Effector memory CD8-positive, alpha-beta T cell (primary cell): ENCODE measurements at places on chromosomes 1 and 21.

GRCh38 chr1:154717528-154717924, 109.5 kb upstream of the ADAR start:
- no peak overlapping the region for H3K27ac ChIP-seq
- H3K4me1 ChIP-seq: peaks cover 16% of the 10 kb centered on the region
- DNase-seq: no peak
- no peaks in the 10 kb centered on the region for H3K27me3 ChIP-seq
- no peak overlapping the region for H3K4me3 ChIP-seq

GRCh38 chr1:157194731-157195520, 56.7 kb upstream of the ETV3 start:
- no peak overlapping the region for H3K4me3 ChIP-seq

GRCh38 chr1:37186246-37186756, 152.0 kb upstream of the GRIK3 start:
- no peak overlapping the region for H3K4me3 ChIP-seq
- DNase-seq: no peak
- no peaks in the 10 kb centered on the region for H3K4me1 ChIP-seq
- no peak overlapping the region for H3K27ac ChIP-seq
- H3K36me3 ChIP-seq: no peaks in the 10 kb centered on the region
- peaks cover 30% of the 10 kb centered on the region for H3K27me3 ChIP-seq

DNA sequence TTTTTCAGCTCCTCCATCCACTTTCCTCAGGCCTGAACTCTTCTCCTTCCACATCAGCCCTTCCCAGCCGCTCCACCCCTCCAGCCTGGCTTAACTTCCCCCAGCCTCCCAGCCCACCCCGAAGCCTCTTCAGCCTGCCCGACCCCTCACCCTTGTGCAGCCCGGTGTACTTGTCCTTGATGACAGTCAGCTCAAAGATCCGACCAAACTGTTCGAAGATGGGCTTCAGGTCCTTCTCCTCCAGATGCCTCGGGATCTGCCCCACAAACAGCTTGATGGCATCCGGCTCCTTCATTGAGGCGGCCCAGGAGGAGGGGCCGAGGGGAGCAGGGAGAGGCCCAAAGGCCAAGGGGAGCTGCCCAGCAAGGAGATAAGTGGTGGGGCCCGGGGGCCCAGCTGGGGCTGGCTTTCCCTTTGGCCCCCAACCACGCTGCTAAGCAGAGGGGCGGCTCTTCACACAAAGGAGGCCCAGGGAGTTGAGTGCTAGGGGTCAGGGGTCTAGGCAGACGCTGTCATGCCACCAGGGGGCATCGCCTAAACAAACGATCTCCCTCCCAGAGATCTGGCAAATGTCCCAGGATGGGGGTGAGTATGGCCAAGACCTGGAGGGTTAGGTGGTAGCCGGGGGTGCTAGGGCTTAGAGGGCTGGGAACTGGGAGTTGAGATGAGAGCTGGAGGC, 738 bp downstream of the CELF3 start:
- peaks cover 16% of the 10 kb centered on the region for H3K4me1 ChIP-seq
- H3K27me3 ChIP-seq: peaks cover 80% of the 10 kb centered on the region
- H3K4me3 ChIP-seq: peak overlapping the region; percentile 26
- no peaks in the 10 kb centered on the region for H3K36me3 ChIP-seq

DNA sequence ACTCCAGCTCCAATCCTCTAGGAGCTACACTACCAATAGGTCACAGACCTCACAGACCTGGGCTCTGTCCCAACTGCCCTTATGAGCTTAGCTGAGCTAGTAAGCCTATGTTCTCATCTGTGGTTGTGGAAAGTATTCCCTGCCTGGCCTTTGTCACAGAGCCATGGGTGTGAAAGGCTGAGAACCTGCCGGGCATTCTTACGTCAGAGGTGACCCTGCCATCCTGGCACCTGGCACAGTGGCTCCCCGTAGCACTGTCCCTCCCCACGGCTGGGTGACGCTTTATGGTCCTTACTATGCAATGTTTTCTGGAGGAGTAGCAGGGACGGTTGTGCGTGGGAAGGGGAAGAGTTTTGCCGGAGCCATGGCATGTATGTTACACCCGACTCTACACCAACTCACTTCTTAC, 3.5 kb downstream of the TNFRSF1B start:
- H3K27ac ChIP-seq: peak overlapping the region; percentile 99
- H3K4me3 ChIP-seq: peak overlapping the region; percentile 100
- no peaks in the 10 kb centered on the region for H3K27me3 ChIP-seq
- H3K4me1 ChIP-seq: peaks cover 70% of the 10 kb centered on the region

- no peak overlapping the region for H3K4me3 ChIP-seq
- DNase-seq: no peak
- peaks cover 57% of the 10 kb centered on the region for H3K27me3 ChIP-seq
- peaks cover 2% of the 10 kb centered on the region for H3K4me1 ChIP-seq
- H3K36me3 ChIP-seq: no peaks in the 10 kb centered on the region
- no peak overlapping the region for H3K27ac ChIP-seq
Observed at GRCh38 chr1:206892351-206892984, 4.8 kb upstream of the IL24 start.

DNA sequence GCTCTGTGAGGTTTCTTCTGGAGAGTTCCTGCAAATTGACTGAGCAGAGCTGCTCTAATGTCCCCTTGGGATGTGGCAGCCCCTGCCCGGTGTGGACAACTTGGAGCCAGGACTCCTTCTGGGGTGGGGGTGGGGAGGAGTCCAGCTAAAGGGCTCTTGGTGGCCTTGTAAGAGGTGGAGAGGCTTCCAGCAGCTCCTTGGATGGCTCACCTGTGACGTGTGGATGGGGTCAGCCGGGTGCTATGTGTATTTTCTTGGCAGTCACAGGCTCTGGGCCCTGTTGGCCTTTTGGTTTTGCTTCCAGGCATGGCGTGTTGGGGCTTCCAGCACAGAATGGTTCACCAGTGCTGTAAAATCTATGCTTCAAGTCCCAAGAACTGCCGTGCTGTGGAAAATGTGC, 38.2 kb downstream of the TRAPPC10 start:
- peaks cover 72% of the 10 kb centered on the region for H3K36me3 ChIP-seq
- no peak overlapping the region for H3K4me3 ChIP-seq
- DNase-seq: no peak
- no peaks in the 10 kb centered on the region for H3K27me3 ChIP-seq
- H3K27ac ChIP-seq: peak overlapping the region; percentile 93

GRCh38 chr1:169877800-169878491, 15.8 kb downstream of the SCYL3 start:
- H3K36me3 ChIP-seq: peaks cover 56% of the 10 kb centered on the region
- no peak for DNase-seq
- no peak overlapping the region for H3K27ac ChIP-seq
- no peaks in the 10 kb centered on the region for H3K27me3 ChIP-seq

- H3K4me1 ChIP-seq: no peaks in the 10 kb centered on the region
- H3K27ac ChIP-seq: no peak overlapping the region
- DNase-seq: no peak
- no peak overlapping the region for H3K4me3 ChIP-seq
Observed at GRCh38 chr1:62476525-62477219, 39.8 kb downstream of the USP1 start.

- H3K27ac ChIP-seq: no peak overlapping the region
- H3K36me3 ChIP-seq: no peaks in the 10 kb centered on the region
- H3K4me1 ChIP-seq: peaks cover 2% of the 10 kb centered on the region
- DNase-seq: peak; percentile 31
- H3K27me3 ChIP-seq: peaks cover 19% of the 10 kb centered on the region
- no peak overlapping the region for H3K4me3 ChIP-seq
Observed at GRCh38 chr21:45923146-45923545, 58.4 kb upstream of the COL6A1 start.

DNA sequence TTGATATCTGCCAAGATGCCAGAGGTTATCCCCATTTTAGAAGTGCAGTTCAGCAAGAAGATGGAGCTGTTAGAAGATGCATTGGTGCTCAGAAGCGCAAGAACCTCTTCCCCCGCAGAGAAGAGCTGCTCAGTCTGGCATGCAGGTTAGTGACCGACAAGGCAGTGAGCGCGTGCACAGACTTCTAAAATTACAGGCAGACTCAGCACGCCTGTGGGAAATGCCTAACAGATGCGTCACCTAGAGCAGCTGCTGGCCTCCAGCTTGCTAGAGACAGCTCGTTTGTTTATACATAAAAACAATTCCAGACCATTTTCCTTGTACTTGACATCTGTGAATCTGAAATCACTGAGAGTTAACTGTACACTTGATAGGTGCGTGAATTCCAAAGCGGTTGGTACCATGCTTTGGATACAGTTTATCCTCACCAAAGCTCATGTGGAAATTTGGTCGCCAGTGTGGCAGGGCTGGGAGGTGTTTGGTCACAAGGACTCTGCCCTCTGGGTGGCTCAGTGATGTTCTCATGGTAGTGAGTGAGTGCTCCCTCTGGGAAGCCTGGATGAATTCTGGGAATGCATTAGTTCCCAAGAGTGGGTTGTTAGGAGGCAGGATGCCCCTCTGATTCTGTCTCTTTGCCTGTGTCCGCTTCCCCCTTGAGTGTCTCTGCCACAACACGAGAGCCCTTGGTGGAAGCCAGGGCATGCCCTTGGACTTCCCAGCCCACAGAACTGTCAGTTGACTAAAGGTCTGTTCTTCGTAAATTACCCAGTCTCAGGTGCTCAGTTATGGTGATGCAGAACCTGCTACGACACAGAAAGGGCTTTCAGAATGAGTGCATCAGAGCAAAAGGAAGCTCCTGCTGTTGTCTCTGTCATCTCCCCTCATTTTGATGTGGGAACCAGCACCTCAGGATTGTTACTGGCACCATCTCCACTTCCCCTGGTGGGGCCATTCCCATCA, 24.4 kb downstream of the SNAP47 start:
- peaks cover 36% of the 10 kb centered on the region for H3K4me1 ChIP-seq
- no peak overlapping the region for H3K27ac ChIP-seq
- no peak overlapping the region for H3K4me3 ChIP-seq
- DNase-seq: no peak
- H3K27me3 ChIP-seq: no peaks in the 10 kb centered on the region
- peaks cover 23% of the 10 kb centered on the region for H3K36me3 ChIP-seq

- H3K4me3 ChIP-seq: no peak overlapping the region
- H3K27ac ChIP-seq: no peak overlapping the region
- DNase-seq: peak; percentile 20
- no peaks in the 10 kb centered on the region for H3K36me3 ChIP-seq
- no peaks in the 10 kb centered on the region for H3K4me1 ChIP-seq
Observed at GRCh38 chr1:92749024-92749634, 35.8 kb downstream of the EVI5 start.

GRCh38 chr1:54471588-54471987, 65.4 kb upstream of the SSBP3 start:
- H3K36me3 ChIP-seq: peaks cover 5% of the 10 kb centered on the region
- no peak overlapping the region for H3K4me3 ChIP-seq
- peaks cover 27% of the 10 kb centered on the region for H3K4me1 ChIP-seq
- H3K27me3 ChIP-seq: no peaks in the 10 kb centered on the region

GRCh38 chr1:12761781-12762180, 11.8 kb upstream of the PRAMEF12 start:
- no peak for DNase-seq
- H3K27ac ChIP-seq: no peak overlapping the region
- no peak overlapping the region for H3K4me3 ChIP-seq
- H3K27me3 ChIP-seq: peaks cover 35% of the 10 kb centered on the region

GRCh38 chr1:154786804-154787570, 83.1 kb downstream of the KCNN3 start:
- peaks cover 22% of the 10 kb centered on the region for H3K4me1 ChIP-seq
- H3K27me3 ChIP-seq: no peaks in the 10 kb centered on the region
- no peak for DNase-seq
- H3K36me3 ChIP-seq: peaks cover 10% of the 10 kb centered on the region
- no peak overlapping the region for H3K4me3 ChIP-seq

DNA sequence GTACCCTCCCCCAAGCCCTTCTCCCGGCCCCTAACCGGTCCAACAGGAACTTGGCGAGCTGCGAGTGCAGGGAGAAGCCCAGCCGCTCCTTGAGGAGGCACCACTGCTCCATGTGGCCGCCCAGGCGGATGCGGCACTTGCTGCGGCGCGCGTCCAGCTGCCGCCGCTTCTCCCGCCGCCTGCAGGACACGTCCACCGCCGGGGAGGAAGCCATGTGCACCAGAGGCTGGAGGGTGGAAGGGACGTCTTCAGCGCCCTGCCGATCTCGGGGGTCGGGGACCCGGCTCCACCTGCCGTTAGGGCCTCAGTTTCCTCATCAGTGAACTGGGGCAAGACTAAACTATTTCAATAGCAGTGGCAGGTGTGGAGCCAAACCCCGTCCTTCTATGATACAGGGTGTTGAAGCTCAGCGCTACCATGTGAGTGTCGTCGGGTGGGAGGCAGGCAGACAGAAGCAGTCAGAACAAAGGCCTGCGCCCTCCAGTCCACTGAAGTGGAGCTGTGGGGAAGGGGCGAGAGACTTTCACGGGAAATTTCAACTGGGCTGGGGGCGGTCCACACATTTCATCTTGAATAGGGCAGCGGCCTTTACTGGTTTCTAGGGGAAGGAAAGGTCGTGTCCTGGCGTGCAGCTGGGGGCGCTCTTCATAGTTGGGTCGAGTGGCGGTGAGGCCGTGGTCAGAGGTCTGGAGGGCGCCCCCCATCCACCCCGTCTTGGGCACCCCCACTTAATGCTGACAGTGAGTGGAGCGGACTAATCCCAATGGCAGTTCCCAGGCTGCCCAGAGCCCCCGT, 592 bp downstream of the ZNF692 start:
- H3K4me3 ChIP-seq: peak overlapping the region; percentile 80
- peaks cover 43% of the 10 kb centered on the region for H3K4me1 ChIP-seq
- H3K36me3 ChIP-seq: peaks cover 31% of the 10 kb centered on the region
- DNase-seq: no peak
- peak overlapping the region; percentile 88 for H3K27ac ChIP-seq

GRCh38 chr21:29299916-29300806, 1.4 kb downstream of the BACH1 start:
- H3K27ac ChIP-seq: peak overlapping the region; percentile 84
- H3K4me3 ChIP-seq: peak overlapping the region; percentile 89
- H3K27me3 ChIP-seq: no peaks in the 10 kb centered on the region
- DNase-seq: peak; percentile 21

GRCh38 chr1:206448471-206448870, 21.8 kb upstream of the IKBKE start:
- no peaks in the 10 kb centered on the region for H3K4me1 ChIP-seq
- no peaks in the 10 kb centered on the region for H3K27me3 ChIP-seq
- H3K4me3 ChIP-seq: no peak overlapping the region

DNA sequence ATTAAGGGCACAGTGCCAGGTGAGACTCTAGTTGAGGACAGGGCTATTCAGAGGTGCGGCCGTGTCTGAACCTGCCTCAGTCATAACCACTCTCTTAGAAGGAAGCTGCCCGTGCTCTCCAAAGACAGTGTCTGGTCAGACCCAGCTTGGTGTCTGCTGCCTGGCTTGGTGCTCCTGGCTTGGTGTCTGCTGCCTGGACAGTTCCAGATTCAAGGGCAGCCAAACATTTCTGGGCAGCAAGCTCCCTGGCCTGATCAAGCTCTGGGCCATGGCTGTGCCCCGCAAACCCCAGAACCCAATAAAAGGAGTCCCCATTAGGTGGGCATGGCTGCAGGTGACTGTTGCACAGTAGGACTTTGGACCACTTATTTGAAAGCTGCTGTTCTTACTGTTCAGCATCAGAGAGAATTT, 27.7 kb downstream of the NEK2 start:
- peaks cover 9% of the 10 kb centered on the region for H3K27me3 ChIP-seq
- H3K36me3 ChIP-seq: no peaks in the 10 kb centered on the region
- DNase-seq: no peak
- H3K27ac ChIP-seq: no peak overlapping the region
- H3K4me1 ChIP-seq: peaks cover 8% of the 10 kb centered on the region
- no peak overlapping the region for H3K4me3 ChIP-seq
